CD4-positive, alpha-beta T cell (primary cell): ENCODE measurements at places on chromosomes 6 and 20.

DNA sequence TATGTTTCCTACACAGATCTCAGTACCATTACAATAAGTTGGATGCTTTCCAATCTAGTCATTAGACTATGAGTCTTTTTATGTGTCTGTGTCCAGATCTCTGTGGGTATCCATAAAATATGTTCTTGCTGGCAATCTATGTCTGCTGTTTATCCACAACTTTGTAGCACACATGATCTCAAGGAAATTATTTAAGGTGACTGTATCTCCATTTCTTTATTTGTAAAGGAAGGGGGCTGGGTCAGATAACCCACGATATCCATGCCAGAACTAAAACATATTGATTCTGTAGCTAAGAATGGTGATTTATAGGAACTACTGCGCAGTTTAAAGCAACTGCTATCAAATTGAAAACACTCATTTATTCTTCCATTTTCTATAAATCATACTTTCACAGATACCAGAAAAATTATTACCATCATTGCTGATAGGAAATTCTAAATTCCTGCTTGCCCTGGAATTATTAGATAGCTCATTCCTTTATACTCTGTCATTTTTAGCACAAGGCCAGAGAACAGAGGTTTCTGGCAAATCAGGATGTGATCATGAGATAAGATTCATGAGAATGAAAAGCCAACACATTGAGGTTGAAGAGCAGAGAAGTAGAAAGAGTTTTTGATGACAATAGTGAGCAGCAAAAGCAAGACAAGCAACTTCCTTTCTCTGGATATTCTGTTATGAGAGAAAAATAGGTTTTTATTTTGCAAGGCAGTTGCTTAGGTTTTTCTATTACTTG, 851.4 kb upstream of the CITED2 start:
- DNase-seq: no peak

DNA sequence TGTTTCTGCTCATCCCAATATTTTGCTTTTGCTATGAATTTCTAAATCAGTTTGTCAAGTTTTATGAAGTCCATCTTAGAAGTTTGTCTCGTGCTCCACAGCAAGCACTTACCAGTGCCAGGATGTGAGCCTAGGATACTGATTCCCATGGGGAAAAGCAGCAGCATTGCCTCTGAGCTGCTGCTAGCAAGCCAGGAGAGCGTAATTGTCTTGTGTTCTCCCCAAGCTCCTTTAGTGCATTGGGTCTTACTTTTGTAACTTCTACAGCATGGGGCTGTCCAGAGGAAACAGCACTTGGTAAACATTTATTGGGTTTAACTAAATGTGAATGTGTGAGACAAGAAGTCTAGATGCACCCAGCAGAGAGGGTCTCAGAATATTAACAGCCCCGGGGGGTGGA, 76.1 kb downstream of the RNF182 start:
- no peak for DNase-seq

DNA sequence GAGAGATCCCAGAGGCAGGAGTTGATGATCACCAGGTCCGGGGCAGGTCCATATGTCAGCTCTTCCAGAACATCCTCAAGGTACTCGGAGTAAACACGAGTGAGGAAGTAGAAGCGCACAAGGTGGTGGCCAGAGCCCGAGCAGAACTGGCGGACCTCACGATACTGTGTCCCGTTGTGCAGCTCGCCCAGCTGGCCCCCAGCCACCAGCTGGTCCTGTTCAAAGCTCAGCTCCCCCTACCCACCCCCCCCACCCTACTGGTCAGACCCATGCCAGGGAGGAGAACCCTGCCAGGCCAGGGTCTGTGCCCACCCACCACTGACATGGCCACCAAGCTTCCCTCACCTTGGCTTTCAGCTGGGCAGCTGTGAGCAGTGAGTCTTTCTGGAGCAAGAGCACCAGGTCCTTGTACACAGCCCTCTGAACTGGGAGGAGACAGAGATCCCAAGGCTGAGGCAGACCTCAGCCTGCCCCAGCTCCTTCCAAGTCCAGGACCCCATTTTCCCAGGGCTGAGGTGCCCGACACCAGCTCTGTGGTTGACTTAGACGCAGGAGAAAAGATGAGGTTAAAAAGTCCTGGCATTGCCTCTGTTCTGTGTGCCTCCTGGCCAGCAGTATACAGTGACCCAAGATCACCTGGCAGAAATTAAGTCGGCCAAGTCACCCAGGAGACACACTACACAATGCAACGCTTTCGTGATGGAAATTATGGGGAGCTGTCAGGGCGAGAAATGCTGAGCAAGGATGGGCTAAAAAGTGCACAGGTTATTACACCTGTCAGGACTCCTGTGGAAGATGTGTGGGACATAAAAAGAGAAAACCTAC, 1.4 kb downstream of the PCED1A start:
- no peak for DNase-seq

- no peak for DNase-seq
Measured at GRCh38 chr20:17345321-17345720, 118.5 kb downstream of the PCSK2 start.

- DNase-seq: no peak
Measured at GRCh38 chr6:128738112-128738511, 144.8 kb upstream of the LAMA2 start.

- DNase-seq: no peak
Measured at GRCh38 chr20:35776513-35777101, 4.8 kb downstream of the PHF20 start.

DNA sequence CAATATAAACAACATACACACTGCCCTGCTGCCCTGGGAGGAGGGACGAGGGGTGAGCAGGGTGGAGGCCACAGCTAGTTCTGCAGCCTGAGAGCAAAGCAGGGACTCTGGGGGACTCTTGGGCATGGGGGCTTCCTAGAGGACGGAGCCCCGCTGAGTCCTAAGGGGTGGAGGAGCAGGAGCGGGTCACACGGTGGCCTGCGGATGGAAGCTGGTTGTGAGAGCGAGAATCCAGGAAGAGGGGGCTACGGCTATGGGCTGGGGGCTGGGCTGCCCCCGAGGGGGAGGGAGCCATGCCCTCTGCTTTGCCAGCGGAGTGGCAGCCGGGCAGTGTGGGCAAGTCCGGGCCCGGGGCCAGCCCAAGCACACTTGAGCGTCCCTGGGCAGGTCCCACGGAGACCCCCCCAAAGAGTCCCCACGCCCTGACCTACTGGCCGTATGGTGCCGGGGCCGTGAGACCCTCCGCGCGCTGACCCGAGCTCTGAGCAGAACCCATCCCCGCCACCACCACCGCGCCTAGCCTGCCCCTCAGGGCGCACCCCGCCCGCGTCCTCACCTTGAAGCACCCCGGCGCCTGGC, 369 bp downstream of the ADAM33 start:
- DNase-seq: no peak

DNA sequence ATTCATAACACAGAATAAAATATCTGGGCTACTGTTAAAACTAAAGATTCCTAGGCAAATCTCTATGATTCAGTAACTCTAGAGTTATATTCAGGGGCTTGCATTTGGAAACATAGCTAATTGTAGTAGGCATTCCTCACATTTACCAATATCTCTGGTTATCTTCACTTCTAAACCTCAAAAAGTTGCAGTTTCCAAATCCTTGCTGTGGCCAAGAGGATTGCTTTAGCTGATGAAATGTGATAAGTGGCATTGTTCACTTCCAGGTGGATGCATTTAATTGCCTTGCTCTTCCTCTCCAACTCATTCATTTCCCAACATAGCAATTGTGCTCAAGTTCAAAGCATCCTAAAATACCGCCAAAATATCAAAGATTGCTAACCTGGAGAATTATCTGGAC, 246.6 kb downstream of the GRIK2 start:
- DNase-seq: no peak

GRCh38 chr6:78832091-78832808, 35.1 kb upstream of the IRAK1BP1 start:
- DNase-seq: no peak

DNA sequence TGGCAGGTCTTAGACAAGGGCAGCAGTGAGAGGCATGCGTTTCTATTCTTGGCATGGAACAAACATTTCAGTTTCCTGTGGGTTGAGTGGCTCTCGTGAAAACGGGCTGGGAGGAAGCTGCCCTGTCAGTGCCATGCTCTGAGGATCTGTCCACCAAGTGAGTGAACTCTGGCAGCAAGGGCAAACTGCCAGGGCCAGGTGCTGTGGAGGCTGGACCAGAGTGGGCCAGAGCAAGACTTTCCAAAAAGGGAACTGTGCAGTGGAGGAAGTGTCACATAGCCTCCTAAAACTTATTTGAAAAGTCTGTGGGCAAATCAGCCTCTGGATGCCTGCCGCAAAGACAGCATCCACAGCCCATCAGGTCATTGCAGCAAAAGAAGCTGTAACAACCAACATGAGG, 44.2 kb upstream of the TAB2 start:
- no peak for DNase-seq

DNA sequence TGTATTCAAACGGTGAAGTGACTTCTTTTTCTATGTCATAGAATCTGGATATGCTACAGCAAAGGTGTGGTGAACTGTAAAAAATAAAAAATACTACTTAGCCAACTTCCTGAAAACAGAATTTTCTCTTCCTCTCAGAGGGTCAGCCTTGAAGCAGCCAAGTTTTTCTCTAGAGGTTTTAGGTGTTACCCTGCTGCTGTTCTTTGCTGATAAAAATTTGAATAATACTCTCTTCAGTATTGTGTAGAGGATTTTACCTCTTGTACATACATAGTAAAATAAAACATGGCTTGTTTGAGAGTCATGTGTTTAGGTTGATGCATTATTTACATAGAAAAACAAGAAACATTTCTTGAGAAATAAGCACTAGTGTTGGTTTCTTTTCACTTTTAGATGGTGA, 458.4 kb downstream of the TBC1D32 start:
- DNase-seq: no peak

GRCh38 chr6:165768961-165769360, 105.9 kb upstream of the PDE10A start:
- no peak for DNase-seq

DNA sequence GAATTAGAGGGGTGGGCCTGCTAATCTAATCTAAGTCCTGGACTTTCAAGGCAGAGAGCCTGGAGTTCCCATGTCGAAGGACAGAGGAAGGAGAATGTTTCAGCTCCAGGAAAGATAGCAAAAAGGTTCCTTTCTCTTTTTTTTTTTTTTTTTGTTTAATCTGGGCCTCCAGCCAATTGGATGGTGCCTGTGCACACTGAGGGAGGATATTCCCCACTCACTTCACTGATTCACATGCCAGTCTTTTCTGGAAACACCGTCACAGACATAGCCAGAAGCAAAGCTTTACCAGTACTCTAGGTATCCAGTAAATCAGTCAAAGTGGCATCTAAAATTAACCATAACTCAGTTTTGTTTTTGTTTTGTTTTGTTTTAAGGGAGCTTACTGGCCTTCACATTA, 721.1 kb downstream of the TENT5A start:
- DNase-seq: no peak

DNA sequence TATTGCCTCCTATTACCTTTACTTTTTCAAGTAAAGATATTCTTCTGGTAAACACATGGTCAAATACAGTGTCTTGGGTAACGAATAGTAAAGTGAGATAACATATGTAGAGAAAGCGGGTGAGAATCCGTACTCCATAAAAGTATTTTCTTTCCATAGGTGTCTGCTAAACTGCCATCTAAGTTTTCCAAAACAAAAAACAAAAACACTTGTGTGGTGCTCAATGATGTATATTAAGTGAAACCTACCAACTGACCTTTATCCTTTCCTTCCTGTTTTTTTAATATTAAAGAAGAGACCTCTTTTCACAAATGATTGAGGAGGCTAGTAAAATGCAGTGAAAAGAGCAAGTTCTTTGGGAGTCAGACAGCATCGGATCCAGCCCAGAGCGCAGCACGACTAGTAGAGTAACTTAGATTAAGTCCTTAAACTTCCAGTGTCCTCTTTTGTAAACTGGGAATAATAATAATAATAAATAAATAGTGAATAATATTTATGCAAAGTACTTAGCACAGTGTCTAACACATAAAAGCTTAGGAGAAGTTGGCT, 437 bp upstream of the CDKAL1 start:
- DNase-seq: no peak

GRCh38 chr20:45105317-45105716, 4.4 kb upstream of the KCNS1 start:
- DNase-seq: no peak

DNA sequence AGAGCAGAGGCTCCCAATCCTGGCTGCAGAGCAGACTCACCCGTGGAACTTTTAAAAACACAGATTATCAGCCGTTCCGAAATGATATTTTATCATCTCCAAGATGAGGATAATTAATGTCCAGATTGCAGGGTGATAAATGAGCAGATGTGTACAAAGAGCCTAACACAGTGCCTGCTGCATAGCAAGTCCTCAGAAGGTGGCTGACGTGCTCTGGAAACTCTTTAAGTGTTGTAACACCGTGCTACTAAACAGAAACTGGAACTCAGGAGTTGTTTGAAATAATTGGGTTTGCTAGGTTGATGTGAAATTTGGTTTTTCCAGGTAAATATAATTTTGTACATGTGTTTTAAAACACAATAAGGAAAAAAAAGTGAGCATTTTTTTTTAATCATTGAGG, 118.0 kb downstream of the ARMC2 start:
- no peak for DNase-seq

DNA sequence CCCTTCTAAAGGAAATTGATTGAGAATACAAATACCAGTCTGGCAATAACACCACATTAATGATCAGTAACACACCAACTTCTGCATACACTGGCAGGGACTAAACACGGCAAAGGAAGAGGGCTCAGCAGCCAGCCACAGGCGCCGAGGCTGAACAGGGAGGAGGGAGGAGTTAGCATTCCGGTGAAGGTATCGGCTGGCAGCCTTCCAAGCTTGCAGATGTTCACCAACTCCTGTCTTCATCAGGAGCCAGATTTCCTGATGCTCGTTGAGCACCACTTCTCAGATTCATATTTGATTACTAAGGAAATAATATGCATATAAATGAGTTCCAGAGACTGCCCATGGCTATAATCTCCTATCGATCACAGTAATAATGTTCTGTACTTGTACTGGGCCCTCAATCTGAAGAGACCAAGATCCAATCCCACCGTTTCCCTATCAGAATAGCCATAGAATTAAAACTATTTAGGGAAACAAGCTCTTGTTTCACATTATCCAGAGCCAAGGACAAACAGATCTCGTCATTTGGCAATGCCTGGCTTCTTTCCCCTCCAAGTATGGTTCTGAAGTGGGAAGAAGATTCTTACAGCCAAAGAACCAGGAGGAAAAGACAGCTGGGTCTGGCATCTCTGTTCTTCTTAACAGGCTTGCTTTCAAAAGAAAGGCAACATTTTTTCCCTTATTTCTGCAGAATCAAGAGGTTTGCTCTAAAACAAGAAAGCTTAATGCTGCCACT, 42.2 kb downstream of the GFOD1 start:
- DNase-seq: peak; percentile 18

- no peak for DNase-seq
Measured at GRCh38 chr6:93272211-93272610, 147.1 kb downstream of the EPHA7 start.
